Eye (tissue), 1 donor: ENCODE measurements at places on chromosomes 4 and X.

DNA sequence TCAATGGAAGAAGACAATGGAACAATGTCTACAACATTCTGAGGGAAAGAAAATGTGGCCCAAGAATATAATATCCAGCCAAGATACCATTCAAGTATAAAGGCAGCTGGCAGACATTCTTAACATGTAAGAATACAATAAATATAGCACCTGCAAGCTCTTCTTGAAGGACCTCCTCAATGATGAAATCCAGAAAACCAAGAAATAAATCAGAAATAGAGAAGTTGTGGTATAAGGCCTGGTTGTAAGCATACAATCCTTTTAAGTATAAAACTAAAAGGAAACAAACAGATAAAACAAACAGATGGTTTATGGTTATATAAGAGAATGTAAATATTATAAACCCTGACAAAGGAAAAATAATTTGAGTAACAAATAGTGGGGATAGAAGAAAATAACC, 33.4 kb downstream of the SYTL4 start:
- no peak for DNase-seq

DNA sequence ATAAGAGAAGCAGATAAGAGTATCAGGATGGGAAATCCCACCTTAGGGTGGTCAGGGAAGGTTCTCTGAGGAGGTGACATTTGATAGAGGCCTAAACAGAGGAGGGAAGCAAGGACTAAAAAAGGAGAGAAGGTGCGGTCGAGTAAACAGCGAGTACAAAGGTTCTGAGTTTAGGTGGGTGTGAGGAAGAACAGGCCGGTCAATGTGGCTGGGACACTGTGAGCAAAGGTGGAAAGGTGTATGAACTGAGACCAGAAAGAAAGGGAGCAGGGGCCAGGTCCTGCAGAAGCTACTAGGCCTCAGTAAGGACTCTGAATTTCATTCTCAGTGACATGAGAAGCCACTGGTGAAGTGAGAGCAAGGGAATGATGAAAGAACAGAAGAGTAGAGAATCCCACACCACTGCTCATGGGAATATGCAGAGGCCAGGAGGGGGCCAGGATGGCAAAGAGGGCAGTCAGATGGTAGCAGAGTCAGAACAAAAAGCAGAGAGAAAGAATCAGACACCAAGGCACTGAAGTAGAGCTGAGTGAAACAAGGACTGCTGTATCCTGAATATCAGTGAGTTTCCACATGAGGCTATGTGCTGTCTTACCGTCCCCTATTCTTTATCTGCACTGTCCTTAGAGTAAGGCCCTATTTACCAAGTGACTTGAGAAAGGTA, 18.0 kb downstream of the PRSS48 start:
- no peak for DNase-seq

DNA sequence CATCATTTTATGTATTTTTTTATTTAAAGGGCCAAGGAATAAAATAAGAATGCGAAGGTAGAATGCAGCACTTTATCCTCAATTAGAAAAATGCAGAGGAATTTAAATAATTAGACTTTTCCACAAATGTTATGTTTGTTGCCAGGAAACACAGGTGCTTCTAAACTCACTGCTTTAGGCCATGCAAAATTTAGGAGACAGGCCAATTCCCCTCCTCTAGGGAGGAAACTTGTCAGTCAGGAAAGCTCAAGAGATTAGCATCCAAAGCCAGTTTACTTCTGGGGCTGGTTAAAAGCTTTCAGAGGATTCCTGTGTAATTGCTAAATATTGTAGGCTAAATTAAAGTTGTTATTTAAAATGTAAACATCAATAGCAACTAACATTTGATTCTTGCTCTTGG, 124.5 kb downstream of the DMD start:
- DNase-seq = no peak

- no peak for DNase-seq
Measured at GRCh38 chr4:133474501-133474900, 325.4 kb downstream of the PCDH10 start.
